ENCODE measurements at places on chromosomes 12 and 14.

GRCh38 chr14:30185832-30186231 is 258.2 kb upstream of the PRKD1 start:
- no peak for DNase-seq

DNA sequence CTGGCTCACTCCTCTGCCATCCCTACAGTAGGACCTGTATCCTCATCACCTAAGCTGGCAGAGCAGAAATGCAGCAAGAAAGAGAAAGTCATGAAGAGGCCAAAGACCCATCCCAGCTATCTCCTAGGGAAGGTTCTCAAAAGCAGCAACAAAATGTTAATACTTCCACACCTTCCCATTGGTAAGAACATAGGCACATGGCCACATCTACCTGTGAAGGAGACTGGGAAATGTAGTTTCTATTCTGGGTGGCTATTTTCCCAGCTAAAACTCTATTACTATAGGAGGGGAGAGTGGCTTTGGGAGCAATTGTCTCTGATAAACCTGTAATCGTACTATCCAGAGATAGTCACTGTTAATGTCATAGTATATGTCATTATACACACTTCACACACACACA is 13.7 kb upstream of the EIF2B2 start:
- no peak for DNase-seq

DNA sequence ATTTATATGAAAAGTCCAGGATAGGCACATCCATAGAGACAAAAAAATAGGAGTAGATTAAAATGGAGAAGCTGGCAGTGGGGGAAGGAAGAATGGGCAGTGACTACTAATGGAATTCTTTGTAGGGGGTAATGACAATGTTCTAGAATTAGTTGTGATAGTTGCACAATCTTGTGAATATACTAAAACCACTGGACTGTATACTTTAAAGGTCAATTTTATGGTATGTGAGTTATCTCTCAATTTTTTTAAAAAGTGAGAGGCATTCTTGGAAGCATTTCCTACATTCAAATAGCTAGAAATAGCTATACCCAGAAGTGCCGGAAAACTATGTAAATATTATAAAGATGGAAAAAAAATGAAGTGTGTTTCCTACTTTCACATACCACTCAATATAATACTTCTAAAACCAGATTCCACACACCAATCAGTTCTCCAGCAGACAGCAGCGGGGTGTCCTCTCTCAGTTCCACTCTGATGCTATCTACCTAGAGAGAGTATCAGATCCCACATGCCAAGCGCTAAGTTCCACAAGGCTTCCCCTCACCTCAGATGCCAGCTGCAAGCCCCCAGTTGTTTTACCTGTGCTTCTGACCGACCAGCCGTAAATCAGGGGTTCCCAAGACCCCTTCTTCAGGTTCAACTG is 41.7 kb upstream of the NID2 start:
- peak; percentile 70 for DNase-seq

- DNase-seq: no peak
These were observed 96.6 kb downstream of the SUDS3 start for GRCh38 chr12:118472940-118473339.

DNA sequence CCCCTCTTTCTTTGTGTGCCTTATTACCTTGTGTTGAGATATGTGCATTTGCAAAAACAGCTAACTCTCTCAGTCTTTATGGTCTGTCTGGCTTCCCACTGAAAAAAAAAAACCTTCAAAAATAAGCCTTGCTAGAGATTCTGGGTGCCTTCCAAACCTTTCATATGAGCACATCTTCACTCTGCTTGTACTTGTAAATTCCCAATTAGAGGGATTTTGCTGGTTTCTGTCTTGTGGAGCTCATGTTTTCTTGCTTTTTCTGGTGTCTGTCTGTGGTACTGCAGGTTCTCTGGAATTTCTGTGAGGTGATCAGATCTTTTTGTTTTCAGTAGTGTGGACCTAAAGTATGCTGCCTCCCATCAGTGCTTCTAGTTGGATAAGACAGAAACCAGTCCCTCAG is 100.1 kb downstream of the PIK3C2G start:
- DNase-seq: no peak

DNA sequence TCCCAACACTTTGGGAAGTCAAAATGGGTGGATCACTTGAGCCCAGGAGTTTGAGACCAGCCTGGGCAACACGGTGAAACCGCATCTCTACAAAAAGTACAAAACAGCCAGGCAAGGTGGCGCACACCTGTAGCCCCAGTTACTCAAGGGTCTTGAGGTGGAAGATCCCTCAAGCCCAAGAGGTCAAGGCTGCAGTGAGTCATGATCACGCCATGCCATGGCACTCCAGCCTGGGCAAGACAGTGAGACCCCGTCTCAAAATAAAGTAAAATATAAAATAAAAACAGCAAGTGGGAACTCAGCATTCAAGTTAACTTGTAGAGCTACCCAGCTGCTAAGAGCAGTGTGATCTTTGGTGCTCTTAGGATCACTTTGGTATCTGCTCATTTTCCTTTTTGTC is 12.7 kb downstream of the RFC5 start:
- DNase-seq: no peak

DNA sequence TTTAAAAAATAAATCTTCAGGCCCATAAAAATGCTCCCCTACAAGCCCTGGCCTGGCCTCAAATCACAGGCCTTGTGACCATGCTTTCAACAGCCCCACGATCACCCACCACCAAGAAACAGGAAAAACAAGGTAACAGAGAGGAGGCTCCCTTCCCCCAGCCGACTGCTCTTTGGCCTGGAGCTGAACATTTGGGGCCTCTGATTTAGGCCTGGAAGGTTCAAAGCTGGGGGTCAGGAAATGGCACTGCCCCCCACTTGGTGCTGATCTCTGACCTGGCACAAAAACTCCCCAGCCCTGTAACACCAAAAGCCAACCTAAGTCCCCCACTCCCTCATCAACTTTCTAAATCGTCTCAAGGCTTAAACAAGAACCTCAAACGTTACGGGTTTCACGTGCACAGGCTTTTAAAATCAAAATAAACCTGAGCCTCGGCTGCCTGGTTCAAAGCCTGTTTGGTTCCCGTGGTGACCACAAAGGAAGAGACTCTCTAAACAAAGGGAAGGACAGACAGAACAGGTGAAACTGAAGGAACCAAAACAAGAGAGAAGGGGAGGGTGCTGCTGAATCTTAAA is 9.0 kb downstream of the ACTN1 start:
- DNase-seq: no peak

- DNase-seq: no peak
These were observed 292.9 kb downstream of the BMP4 start for GRCh38 chr14:53663709-53664108.

- DNase-seq: no peak
These were observed 1927.9 kb upstream of the SEL1L start for GRCh38 chr14:83461521-83461920.

- DNase-seq: no peak
These were observed 124.7 kb downstream of the DAAM1 start for GRCh38 chr14:59313144-59313651.

DNA sequence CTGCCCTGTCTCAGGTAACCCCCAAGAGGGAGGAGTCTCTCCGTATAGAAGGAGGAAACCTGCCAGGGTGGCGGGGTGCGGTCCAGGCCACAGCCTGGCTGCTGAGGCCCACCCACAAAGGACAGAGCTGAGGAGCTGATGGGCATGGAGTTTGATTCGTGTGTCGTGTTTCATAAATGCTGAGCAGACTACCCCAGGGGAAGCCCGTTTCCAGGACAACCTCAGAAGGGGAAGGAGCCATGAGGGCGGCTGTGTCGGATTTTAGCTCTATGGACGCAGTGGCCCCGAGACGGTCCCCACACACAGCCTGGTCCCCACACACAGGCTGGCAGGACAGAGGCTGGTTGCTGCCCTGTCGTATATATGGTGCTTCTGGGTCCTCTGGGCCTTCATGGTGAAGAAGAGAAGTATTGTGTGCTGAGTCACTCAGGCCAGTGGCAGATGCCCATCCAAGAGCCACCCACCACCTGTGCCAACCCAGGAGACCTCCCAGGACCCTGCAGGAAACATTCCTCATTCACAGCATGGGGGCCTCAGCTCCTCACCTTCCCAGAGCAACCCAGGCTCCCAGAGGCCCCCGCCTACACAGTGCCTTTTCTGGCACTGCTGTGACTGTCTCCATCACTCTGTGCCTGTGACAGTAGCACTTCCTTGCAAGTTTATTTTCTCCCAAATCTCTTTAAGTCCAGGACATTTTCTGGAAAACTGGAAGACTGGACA is 63.1 kb upstream of the RIN3 start:
- no peak for DNase-seq

DNA sequence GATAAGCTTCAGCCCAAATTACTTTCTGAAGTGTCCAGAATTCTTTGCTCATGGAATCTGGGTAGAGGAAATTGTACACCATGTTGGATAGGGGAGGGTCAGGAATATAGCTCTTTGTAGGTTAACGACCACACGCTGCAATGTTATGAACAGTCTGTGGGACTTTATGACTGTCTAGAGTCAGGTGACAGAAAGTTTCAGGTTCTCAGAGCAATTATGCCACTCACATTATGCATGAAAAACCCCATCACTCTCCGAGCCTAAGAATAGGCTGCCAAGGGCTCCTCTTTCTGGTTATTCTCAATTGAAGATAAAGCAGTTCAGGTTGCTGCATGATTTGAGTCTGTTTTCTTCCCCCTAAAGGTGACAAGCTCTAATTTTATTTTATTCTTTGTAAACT is 430.9 kb downstream of the ATP23 start:
- no peak for DNase-seq

- peak; percentile 89 for DNase-seq
These were observed 73.6 kb downstream of the SRGAP1 start for GRCh38 chr12:63917864-63918799.

GRCh38 chr14:35921745-35922144 is 95.6 kb downstream of the BRMS1L start:
- DNase-seq: no peak

- DNase-seq: peak; percentile 30
These were observed 1012.1 kb downstream of the BCL11B start for GRCh38 chr14:98259881-98260280.

- peak; percentile 42 for DNase-seq
These were observed 30.6 kb downstream of the VCPKMT start for GRCh38 chr14:50085570-50086320.

DNA sequence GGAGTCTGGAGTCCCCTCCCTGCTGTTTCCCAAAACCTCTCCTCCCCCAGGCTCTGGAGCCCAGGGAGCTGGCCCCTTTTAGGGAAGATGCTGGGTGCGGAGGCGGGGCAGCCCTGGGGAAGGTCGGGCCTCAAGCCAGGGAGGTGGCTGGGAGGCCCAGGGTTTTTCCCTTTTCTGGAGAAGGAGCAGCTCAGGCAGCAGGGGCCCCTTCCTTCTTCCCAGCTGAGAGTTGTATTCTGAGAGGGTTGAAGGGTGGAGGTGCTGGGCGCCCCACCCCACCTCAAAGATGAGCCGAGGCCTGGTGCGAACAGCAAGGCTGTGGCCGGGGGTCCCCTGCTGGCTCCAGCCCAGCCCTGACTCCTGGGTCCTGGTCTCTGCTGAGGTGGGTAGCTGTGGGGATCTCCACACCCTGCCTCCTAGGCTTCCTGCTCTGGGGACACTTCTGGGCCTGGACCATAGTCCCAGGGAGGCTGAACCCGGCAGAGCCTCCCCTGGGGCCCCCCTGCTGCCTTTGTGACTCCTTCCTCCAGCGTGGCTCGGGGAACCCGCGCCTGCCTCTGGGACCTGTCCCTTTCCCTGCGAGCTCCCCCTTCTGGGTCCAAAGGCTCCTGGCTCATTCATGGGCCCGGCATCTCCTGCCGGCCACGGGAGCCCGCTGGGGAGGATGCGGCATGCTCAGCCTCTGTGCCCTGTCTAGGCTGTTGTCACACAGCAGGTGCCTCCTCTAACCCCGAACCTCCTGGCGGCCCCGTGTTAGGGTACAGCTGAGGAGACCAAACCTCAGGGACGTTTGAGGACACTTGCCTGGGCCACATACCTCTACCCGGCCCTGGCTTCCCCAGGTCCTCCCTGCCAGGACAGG is 4.4 kb downstream of the TRMT61A start:
- DNase-seq: no peak

DNA sequence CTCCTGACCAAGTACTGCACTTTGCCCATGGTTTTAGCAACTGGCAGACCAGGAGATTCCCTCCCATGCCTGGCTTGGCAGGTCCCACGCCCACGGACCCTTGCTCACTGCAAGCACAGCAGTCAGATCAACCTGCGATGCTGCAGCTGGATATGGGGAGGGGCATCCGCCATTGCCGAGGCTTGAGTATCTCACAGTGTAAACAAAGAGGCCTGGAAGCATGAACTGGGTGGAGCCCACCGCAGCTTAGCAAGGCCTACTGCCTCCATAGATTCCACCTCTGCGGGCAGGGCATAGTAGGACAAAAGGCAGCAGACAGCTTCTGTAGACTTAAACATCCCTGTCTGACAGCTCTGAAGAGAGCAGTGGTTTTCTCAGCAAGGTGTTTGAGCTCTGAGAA is 479.8 kb downstream of the FUT8 start:
- DNase-seq: no peak

- DNase-seq: no peak
These were observed 8.0 kb upstream of the ETV6 start for GRCh38 chr12:11641522-11641921.

DNA sequence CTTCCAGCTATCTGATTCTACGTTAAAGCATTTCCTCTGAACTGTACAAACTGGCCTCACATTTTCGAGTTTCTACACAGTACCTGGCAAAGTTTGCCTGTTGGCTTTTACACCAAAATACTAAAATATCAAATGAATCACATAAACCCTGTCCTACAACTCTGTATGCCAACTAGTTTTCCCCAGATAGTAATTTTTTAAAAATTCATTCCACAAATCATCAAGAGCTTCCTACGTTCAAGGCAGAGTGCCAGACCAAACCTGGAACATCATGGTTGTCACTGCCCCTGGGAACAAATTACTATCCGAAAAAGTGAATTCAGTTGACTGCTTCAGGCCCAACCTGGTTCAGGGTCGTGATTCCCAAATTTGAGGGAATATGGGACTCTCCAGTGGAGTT is 2.1 kb downstream of the TMEM30B start:
- DNase-seq: no peak

DNA sequence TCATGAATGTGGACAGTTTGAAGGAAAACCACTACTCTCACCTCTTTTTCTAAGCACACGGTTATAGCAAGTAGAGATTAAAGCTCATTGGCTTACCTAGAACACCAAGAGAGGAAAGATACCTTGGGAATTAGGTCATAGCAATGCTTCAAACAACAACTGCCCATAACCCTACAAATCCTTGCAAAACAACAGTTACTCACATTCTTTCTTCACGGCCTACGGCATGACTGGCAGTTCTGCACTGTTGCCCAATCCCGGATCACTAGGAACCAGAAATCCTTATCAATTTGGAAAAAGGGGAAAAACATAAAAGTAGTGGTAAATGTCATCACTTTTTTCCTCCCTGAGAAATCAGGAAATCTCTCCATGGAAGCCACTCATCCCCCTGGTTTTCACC is 9.6 kb upstream of the ISM2 start:
- peak; percentile 78 for DNase-seq

GRCh38 chr14:98144964-98145363 is 1127.0 kb downstream of the BCL11B start:
- DNase-seq: no peak

Data from kidney glomerular epithelial cell (primary cell).